Hypothalamus (tissue), 51 donors: ENCODE measurements at places on chromosomes 12 and 14.

DNA sequence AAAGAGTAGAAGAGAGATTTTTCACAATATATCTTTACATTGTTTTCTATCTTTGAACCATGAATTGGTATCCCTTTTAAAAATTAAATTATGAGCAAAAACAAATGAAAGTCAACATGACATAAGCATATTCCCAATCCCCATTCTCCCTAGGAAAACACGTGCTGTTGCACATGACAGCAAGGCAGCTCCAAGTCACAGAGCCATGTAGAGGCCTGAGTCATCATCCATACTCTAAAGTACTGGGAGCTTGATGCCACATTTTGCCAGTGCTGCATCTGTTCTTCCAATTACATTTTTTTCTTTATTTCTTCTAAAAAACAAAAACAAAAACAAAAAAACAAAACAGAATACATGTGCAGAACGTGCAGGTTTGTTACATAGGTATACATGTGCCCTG lies 115.2 kb downstream of the ITPR2 start:
- no peak for DNase-seq

DNA sequence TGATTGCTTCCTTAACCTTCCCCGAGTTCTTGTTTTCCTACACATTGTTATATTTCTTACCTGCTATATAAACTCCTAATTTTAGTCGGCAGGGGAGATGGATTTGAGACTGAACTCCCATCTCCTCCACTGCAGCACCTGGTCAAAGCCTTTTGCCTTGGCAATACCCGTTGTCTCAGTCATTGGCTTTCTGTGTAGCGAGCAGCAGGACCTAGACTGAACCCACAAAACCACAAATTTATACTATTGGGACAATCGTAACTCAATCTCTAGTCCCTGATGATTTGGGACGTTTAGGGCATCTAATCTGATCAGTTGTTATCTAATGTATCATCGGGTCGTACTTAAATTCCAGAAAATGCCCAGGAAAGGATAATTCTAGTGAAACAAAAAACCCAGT lies 37.8 kb upstream of the BAZ1A start:
- no peak for DNase-seq

- no peak for DNase-seq
Observed at GRCh38 chr14:95679148-95679815, 6.9 kb upstream of the TCL1B start.

DNA sequence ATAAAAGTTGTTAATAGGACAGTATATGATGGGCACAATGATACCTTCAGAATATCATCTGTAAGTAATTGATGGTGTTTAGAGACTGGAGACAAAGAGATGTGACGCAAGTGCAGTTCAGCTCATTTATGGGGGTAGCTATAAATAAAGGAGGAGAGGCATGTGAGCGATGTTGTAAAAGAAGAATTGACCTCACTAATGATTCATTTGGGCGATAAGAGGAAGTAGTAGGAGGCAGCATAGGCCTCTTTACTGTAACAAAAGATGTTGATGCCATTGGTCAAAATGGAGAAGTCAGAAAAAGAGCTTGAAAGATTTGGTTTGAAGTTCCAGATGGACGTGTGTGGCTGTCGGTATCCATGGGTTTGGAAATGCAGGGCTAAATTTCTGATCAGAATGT lies 70.0 kb downstream of the FLRT2 start:
- DNase-seq: no peak

- no peak for DNase-seq
Observed at GRCh38 chr14:24607635-24608514, 1.6 kb downstream of the GZMH start.

- DNase-seq: no peak
Observed at GRCh38 chr12:11568762-11569478, 80.6 kb upstream of the ETV6 start.

DNA sequence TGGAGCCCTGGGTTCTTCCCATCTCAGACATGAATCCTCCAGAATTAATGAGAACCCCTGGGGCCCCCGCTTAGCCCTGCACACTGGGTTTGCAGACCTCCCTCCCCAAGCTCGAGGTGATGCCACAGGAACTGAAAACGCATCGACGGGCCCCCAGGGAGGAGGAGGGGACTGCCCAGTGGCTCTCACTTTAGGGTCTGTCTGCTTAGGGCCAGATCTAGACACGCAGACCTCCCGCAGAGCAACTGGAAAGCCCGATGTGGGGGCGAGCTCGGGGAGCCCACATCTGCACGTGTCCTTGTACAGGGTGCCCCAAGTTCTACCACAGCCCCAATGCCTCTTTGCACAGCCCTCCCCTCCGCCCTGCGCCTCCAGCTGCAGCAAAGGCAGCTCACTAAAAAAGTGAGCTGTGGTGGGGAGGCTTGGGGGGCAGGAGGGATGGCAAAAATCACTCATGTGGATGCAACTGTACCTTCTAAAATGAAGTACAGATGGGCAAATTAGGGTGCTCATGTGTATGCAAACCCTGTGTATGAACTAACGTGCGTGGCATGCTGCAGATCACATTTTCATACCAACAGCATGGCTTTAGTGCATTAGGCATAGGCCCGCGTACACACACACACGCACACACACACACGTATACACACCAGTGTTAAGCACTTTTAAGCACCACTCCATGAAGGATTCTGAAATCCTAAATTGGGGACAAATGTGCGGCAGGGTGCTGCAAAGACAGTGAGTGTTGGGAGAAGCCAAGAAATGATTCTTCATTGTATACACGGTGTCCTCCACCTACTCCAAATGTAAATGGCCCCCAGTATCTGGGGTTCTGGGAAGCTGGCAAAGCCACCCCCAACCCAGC lies 99.9 kb upstream of the MAP1LC3B2 start:
- no peak for DNase-seq

DNA sequence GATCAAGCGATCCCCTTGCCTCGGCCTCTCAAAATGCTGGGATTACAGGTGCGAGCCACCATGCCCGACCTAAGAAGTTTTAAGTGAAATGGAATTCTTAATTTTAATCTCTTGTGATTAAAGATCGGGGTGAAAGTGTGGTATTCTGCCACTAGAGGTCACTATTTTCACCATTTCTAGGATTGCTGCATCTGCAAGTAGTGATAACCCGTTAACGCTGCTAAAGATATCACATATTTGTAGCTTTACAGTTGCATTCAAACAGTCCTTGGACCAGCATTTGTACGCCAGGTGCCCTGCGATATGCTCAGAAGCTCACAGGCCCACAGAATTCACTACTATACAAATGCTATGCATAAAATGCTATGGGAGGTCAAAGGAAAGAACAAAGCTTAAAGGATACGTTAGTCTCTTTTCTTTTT lies 19.3 kb downstream of the CCDC62 start:
- DNase-seq: peak; percentile 8

DNA sequence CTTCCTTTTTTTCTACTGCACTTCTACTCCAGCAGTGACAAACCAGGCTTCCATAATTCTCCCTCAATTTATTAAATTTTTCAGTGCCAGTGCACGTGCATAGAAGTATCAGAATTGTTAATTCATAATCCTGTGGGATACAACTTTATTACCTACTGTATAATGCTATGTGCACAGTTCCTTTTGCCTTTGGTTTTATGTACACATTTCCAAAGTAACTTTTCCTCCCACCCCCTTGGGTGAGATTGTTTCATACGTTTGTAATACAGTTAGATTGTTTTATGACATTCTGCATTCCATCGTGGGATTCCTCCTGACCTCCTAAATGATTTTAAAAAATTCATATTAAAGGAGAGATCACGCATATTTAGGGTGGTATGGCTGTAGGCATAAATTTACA lies 128.1 kb downstream of the TTC6 start:
- no peak for DNase-seq

DNA sequence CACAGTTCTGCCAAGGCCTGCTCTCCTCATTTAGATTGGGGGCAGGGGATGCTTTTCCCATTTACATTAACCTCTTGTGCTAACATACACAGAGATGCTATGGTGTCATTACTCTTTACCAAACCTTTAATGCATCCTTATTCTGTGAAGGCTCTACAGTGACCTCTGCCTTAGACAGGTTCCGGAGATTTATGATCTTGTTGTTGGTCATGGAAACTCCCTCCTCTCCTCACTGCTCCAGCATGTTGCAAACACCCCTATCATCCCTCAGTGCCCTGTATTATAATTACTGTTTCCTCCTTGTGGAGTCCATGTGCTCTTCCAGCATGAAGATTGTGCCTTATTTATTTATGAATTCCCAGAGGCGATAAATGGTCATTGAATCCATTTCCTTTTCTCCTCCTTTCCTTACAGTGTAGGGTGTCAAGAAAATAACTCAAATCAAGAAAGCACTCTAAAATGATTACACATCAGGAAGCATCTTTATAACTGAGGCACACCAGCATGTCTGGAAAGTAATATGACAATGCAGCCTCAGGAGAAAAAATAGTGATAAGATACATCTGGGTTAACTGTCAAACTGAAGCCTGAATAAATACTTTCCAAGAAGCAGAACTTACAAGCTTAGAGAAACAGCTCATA lies 37.8 kb downstream of the RTN1 start:
- DNase-seq: no peak

- DNase-seq: no peak
Observed at GRCh38 chr12:93091886-93092648, 163.0 kb upstream of the EEA1 start.

DNA sequence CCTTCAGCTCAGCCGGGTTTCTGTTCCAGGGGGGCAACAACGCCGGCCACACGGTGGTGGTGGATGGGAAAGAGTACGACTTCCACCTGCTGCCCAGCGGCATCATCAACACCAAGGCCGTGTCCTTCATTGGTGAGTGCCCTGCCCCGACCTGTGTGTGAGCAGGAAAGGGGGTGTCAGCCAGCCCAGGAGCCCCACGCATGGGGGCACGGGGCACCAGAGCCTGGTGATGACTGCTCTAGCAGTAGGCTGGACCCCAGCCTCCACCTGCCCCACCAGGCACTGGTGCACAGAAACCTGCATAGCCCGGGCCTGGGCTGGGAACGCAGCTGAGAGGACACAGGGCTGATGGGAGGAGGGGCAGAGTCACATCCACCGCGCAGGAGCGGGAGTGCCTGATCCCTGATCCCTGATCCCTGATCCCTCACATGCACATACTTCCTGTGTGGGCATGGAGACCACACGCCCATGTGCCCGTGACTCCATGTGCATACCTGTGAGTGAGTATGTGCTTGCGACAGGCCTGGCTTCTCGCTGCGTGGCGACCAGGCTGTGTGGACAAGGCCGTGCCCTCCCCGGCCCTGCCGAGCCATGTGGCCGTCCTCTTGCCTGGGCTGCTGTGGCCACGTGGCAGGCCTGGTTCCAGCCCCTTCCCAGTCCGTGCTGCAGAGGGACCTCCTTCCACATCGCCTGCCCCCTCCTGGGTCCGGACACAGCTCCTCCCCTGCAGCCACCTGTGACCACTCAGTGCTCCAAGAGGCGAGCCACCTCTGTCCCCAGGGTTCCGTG lies 11.2 kb downstream of the ADSS1 start:
- DNase-seq: no peak

DNA sequence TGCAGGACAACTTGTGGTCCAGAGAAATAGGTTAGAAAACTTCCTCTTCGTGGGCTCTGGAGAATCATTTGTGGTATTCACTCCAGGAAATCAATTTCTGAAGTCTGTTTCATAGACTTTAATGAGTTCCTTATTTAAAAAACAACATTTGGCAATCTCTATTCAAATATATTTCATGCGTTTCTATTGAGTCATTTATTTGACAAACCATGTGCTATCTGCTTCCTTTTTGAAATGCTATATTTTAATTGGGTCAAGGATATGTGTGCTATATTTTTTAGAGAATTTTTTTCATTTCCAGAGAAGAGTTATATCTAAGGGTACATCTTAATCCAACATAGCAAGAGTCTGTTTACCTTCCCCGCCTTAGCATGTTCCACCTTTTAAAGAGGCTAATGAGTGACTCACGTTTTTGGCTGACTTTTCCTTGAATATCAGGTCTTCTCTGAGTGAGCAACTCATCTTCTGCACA lies 252.4 kb upstream of the EGLN3 start:
- DNase-seq: no peak

DNA sequence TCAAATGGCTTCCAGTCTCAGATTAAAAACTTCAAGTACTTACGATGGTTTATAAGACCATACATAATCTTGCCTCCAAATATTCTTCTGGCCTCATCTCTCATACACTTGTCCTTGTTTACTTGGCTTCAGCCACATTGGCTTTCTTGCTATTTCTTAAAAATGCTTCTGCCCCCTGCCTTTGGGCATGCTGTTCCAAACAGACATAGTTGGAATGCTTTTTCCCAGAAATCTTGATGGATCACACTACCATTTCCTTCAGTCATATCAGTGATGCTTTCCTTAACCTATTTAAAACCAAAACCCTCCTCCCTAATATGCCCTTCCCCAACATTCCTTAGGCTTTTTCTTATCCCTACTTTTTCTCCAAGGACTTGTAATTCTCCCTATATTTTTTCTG lies 74.4 kb upstream of the PAWR start:
- no peak for DNase-seq

DNA sequence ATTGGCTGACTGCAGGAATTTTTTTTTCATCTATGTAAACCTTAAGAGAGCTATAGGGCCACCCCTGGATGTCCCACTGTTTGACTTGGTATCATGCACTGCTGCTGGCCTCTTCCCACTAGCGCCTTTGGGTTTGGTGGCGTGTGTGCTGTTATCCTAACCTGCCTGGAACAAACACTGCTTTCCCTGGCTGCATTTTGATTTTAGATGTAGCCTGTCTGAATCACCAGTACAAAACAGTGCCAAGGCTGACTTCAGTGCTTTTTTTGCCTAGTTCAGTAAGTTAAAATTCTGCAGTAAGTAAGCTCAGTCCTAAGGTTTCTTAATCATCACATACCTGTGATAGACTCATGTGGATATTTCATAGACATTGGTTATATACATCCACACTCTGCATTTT lies 99.2 kb downstream of the EML1 start:
- DNase-seq: no peak
